ENCODE measurements at places on chromosomes 2 and 18. TPM values are rescaled to one million over a fixed set of nuclear protein-coding genes. Genes with fewer than 3 reads are reported as not detected.

- no peak overlapping the region for H3K27ac ChIP-seq
- no peak overlapping the region for H3K4me3 ChIP-seq
Measured at GRCh38 chr2:100938031-100939026, 63.8 kb upstream of the RPL31 start.

- peaks cover 7% of the 10 kb centered on the region for H3K36me3 ChIP-seq
- H3K27me3 ChIP-seq = peaks cover 4% of the 10 kb centered on the region
- DNase-seq = peak; percentile 47
- peak overlapping the region; percentile 52 for H3K4me3 ChIP-seq
- H3K27ac ChIP-seq = peak overlapping the region; percentile 99
Measured at GRCh38 chr18:832085-832681, 20.1 kb upstream of the YES1 start.

GRCh38 chr18:26791676-26792075 lies 73.8 kb downstream of the AQP4 start:
- no peak overlapping the region for H3K27ac ChIP-seq
- no peak for DNase-seq
- H3K36me3 ChIP-seq = no peaks in the 10 kb centered on the region
- peaks cover 4% of the 10 kb centered on the region for H3K27me3 ChIP-seq

Gene REL
- total RNA-seq = 16.4 TPM

Measured in endothelial cell (in vitro differentiated cells).